Stimulated activated CD8-positive, alpha-beta memory T cell treated with anti-CD3 and anti-CD28 coated beads, Interleukin-4, amount 100 ng/mL, for 1 hour (primary cell): ENCODE measurements at places on chromosomes 4 and X.

DNA sequence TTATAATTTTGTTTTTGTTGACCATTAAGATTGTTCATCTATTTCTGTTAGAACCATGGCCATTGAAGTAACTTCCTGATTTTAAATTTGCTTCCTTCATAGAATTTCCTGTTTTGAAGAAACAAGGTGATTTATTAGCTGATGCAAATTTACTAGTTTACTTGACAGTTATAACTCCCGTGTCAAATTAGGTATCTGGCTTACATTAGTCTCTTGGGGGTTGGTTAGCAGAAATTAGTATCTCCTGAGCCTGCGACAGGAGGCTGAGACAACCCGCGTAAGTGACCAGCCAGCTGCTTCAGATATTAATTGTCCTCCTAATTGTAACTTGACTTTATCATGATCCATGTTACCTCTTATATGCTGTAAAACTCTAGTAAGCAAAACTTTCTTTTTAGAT is 154.3 kb downstream of the CFAP299 start:
- DNase-seq, result no peak

- DNase-seq, result no peak
These were observed 158.0 kb upstream of the MED14 start for GRCh38 chrX:40893251-40893910.

GRCh38 chr4:113382704-113383103 is 333.3 kb downstream of the ANK2 start:
- DNase-seq, result no peak

DNA sequence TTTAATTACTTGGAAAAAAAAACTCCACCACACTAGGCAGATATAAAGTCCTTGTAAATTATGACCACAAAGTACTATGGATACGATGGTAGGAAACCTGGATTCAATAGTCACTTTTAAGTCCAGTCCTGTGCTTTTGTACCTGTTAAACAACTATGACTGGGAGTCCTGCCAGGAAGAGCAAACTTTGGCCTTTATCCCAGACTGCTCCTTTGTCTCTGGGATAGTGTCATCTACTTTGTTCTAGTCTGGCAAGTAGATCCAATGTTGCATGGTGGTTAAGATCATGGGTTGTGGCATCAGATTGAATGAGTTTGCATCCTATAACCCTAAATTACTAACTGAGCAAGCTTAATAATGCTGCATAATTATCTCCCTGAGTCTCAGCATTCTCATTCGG is 175.3 kb upstream of the FGF13 start:
- DNase-seq, result no peak

DNA sequence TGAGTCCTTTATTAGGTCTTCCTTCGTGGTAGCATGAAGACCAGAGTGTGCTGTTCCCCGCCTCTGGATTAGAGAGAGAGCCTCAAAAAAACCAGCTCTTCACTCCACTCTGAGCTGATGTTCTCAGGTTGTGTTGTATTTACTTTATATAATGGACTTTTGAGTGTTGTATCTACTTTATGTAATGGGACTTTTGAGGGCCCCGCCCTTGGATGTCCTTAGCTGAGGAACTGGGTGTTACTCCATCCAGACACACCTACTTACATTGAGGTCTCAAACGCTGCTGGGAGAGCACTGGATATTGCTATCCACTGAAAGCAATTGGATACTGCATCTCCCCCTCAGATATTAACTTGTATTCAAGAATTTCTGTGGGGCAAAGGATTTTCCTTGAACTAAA is 28.2 kb downstream of the ATP8A1 start:
- no peak for DNase-seq

- DNase-seq, result no peak
These were observed 191.6 kb upstream of the GALNTL6 start for GRCh38 chr4:171621646-171622045.

- no peak for DNase-seq
These were observed 57.7 kb upstream of the TRPC3 start for GRCh38 chr4:122009524-122009923.

- no peak for DNase-seq
These were observed 24.0 kb downstream of the HOPX start for GRCh38 chr4:56657128-56657527.

- no peak for DNase-seq
These were observed 101.5 kb downstream of the PDGFC start for GRCh38 chr4:156870131-156870530.

- no peak for DNase-seq
These were observed 150.5 kb downstream of the RAP1GDS1 start for GRCh38 chr4:98411731-98412130.

GRCh38 chrX:56798339-56798711 is 69.3 kb downstream of the NBDY start:
- DNase-seq, result no peak

GRCh38 chrX:38087594-38087993 is 81.2 kb downstream of the SYTL5 start:
- no peak for DNase-seq

GRCh38 chr4:120990246-120990645 is 67.7 kb upstream of the PRDM5 start:
- DNase-seq, result no peak

DNA sequence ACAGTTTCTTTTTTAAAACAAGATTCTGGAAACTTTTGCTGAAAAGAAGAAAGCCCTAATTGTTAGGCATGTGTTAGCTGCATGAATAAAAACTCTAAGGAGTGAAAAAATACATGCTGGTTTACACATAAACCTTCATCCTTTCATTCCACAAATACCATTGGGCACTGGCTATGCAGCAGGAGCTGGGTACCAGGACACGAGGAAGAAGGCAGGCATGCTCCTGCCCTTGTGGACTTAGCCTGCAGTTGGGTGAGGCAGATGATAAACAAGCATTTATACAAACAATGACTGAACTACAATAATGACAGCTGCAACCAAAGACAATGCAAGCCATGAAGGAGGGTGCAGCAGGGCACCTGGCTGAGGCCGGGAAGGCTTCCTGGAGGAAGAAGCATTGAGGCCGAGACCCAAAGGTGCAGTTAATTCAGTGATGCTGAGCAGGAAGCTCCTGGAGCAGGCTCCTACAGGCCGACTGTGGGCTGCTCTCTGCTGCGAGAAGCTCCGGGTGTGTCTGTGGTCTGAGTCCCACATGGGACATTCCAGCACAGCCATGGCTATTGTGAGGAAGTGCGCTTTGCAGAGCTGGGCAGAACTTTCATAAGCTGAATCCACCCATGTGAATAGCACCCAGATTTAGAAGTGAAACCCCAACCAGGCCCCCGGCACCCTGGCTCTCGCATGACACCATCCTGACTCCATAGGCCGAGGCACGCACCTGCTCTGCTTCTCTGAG is 44.0 kb upstream of the MXD4 start:
- no peak for DNase-seq

DNA sequence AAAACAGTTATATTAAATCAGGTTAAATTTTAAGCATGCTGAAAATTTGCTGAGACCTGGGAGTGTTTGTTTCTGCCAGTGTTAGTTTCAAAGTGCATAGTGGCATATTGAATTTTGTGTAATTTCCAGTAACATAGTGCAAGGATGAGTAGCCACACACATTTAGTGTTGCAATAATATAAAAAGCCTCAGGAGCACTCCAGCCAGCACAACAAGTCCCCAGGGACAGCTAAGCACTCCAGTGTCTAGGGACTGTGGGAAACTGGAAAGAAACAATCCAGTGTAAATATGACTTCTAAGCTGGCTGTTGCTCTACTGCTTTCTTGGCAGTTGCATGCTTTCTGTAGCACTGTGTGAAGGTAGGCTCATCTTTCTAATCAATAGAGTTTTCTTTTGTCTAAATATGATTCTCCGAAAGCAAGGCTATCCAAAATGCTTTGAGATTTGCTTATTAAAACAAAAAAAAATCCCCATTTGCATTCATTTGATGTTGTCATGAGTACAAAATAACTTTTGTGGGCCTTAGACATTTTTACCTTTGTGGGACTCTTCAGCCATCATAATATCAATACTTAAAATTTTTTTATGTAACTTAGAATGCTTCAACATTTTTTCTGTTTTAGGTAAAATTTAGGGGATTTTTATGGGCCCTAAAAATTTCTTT is 24.2 kb upstream of the CXCL2 start:
- no peak for DNase-seq

GRCh38 chr4:9979101-9979701 is 42.1 kb downstream of the SLC2A9 start:
- DNase-seq, result no peak

- DNase-seq, result no peak
These were observed 512 bp upstream of the ANTXR2 start for GRCh38 chr4:80073473-80074008.

DNA sequence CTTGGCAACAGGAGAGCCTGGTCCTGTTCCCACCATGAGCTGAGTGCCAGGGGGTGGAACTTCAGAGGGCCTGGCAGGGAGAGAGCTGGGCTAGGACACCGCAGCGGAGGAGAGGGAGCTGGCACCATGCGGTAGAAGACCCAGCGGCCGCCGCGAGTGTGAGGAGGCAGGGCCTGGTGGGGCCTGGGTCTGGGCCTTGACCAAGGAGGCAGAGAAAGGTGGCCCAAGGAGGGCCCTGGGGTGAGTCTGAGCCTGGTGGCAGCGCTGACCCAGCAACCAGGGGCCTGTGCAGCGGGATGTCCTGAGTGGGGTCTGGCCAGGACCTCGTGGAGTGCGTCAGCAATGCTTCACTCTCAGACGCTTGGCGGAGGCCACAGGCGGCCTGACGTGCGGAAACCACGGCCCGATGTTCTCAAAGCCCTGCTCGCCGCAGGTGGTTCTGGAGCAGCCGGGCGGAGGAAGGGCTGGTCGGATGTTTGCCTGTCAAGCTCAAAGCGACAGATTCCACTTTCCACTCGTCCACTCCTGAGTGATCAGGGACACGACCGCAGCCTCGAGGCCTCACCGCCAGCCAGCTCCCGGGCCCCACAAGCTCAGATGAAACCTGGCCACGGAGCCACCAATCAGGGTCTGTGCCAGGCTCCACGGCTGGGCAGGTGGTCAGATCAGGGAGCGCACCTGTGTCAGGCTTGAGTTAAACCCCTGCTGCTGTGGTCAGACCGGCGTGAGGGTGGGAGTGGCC is 20.8 kb downstream of the ATP5ME start:
- no peak for DNase-seq

DNA sequence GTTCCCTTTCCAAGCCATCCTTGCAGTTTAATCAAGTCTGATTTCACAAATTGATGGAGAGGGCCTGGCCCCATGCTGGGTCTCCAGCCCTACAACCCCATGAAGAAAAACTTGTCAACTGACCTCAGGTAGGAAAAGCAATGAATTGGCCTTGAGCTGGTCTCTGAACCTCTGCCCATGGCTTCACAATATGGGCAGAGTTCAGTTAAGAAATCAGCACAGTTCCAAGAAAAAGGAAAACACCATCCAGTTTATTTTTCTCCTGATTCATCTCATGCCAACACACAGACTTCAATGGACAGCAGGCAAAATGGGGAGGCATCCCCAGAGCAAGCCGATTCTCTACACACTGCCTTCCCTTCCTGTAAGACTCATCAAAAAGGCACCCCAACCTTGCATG is 3.3 kb downstream of the RIPPLY1 start:
- no peak for DNase-seq

GRCh38 chr4:147683188-147683591 is 773 bp downstream of the PRMT9 start:
- no peak for DNase-seq

GRCh38 chr4:38177035-38177546 is 216.9 kb downstream of the PTTG2 start:
- DNase-seq, result no peak

DNA sequence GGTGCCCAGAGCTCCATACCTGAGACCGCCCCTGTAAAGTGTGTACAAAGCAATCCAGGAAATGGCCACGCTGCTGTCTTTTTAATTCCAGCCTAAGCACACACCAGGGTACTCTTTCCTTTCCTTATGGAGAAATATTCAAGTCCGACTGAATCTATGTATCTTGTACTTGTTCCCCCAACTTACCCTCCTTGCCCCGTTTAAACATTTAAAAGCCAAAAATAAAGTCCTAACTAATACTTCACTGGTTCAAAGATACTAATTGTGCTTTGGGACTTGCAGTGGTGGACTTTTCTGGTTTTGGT is 731 bp upstream of the AMMECR1 start:
- no peak for DNase-seq

DNA sequence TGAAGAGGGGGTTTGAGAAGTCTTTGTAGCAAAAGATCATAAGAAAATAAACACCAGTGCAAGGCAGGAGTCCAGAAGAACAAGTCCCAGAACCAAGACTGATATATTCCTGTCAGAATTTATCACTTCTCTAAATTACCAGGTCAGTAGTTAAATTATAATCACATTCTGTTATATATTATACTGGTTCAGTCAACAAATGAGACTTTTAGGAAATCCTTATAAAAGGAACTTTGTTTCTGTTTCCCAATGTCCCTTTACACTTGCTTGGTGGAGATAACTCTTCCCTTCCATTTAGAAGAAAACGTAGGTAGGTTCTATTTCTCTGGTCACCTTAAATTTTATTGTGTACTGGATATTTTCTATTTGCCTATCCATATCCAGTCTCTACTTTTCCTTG is 21.1 kb downstream of the GBA3 start:
- no peak for DNase-seq

DNA sequence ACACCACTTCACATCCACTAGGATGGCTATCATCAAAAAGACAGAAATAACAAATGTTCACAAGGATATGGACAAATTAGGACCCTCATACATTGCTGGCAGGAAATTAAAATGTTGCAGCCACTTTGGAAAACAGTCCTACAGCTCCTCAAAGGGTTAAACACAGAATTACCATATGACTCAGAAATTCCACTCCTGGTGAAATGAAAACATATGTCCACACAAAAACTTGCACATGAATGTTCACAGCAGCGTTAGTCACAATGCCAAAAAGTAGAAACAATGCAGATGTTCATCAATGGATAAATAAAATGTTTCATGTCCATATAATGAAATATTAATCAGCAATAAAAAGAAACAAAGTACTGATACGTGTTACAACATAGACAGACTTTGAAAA is 15.1 kb downstream of the S100G start:
- no peak for DNase-seq

DNA sequence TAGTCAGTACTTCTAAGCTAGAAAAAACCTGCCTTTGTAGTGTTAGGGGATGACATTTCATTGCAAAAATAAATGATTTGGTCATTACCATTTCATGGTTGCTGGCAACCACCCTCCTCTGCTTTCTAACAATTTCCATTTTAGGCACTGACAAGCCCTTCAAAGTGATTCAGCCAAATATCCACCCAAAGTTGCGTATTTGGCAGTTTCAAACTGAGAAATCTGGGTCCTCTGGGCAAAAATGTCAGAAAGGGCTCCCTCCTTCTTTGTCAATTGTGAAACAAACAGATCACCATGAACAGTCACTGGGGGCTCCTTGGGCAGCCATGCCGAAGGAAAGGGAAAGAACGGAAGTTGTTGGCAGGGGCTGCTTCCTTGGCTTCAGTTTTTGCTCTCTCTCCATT is 33.0 kb downstream of the PLAC1 start:
- no peak for DNase-seq

GRCh38 chr4:54152846-54153600 is 53.1 kb downstream of the GSX2 start:
- no peak for DNase-seq

GRCh38 chr4:72205298-72205697 is 173.5 kb downstream of the NPFFR2 start:
- no peak for DNase-seq

DNA sequence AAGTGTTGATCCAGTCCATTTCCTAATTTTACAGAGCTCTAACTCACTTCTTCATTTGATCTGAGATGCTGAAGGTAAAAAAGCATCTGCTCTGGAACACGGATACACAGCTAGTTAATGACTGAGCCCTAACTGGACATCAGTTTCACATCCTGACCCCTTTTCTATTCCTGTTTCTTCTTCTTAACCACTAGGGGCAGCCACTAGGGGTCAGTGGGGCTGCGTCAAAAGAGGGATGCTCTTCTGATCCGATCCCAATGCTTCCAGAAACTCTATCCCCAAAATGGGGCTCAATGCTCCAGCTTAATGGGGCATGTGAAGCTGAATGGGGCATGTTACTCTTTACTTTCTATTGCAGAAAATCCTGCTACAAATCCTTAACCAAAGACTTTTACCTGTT is 33.4 kb upstream of the PHKA2 start:
- no peak for DNase-seq
